Neural crest cell (in vitro differentiated cells): ENCODE measurements at places on chromosomes 4 and X. TPM values are rescaled to one million over a fixed set of nuclear protein-coding genes. Genes with fewer than 3 reads are reported as not detected.

- DNase-seq, result no peak
Measured at GRCh38 chrX:54496517-54496852, 451 bp upstream of the FGD1 start.

DNA sequence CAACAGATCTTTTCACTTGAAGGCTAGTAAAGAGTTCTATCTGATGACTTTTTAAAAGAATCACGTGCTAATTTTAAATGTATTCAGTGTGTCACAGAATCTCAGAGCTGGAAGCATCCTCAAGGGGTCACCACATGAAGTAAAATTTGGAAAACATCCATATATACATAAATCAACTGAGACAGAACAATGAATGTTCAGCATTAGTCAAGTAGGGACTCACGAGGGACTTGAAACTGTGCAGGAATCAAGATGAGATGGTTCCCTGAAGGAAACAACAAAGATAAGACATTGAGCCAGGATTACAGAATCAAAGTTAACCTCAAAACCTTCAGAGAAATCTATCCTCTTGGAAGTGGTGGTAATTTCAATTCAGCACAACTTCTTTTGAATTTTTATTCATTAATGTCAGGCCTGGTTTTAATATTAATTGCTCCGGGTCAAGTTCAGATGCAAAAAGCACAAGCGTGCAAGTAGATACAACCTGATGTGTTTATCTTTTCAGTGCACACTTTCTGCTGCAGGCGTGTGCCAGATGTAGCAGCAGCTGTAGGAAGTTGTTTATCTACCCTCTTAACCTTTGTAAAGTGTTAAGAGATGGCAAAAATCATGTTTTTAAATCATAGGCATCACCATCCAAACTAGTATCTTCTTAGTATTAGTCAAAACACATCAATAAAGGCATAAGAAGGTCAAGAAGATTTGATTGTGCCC is 87.7 kb upstream of the SRD5A3 start:
- DNase-seq, result no peak

- DNase-seq, result no peak
Measured at GRCh38 chr4:66197451-66197850, 527.2 kb upstream of the EPHA5 start.

GRCh38 chr4:75634281-75634680 is 4.0 kb upstream of the CDKL2 start:
- no peak for DNase-seq

- DNase-seq, result no peak
Measured at GRCh38 chr4:88908521-88908920, 148.5 kb downstream of the FAM13A start.

- DNase-seq, result no peak
Measured at GRCh38 chr4:54780149-54780495, 122.4 kb downstream of the KIT start.

- no peak for DNase-seq
Measured at GRCh38 chrX:88883200-88883599, 136.2 kb downstream of the CPXCR1 start.

DNA sequence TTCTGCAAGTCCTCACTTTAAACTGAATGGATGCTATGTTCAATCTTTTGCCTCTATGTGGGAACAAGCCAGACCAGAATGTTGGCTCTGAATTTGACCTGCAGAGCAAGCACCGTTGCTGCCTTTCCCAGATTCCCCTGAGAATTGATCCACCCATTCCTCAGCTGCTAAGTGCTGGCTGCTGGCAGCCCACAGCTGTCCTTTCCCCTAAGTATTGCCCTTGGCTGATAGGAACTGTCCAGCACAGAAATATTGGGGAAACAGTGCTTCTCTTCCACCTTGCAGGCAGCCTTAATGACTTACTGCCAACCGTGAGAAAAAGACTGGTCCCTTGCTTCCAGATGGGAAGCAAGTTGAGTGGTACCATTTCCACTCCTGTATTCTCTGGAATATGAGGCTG is 475.9 kb downstream of the PDHA2 start:
- no peak for DNase-seq

Gene MAGEA6
- total RNA-seq, result not detected in 2 replicates

Gene NWD2
- 0.02 and 0.05 TPM in 2 replicates for total RNA-seq

Gene LDB2
- 9.6 and 12.7 TPM in 2 replicates for total RNA-seq

Gene GSPT2
- 21.6 and 22.2 TPM in 2 replicates for total RNA-seq

Gene OTC
- 0.14 TPM in 1 of 2 replicates, not detected in the other for total RNA-seq

Gene BEX1
- 60.0 TPM in 2 replicates for total RNA-seq
